ENCODE measurements at places on chromosomes 3 and 15. TPM values are rescaled to one million over a fixed set of nuclear protein-coding genes. Genes with fewer than 3 reads are reported as not detected.

PRSS50 gene
- total RNA-seq = 0.05 TPM

CCDC39 gene
- 0.05 TPM for total RNA-seq

SLC27A2 gene
- 1.3 TPM for total RNA-seq

LTF gene
- 44.2 TPM for total RNA-seq

TSPAN3 gene
- 108 TPM for total RNA-seq

CDAN1 gene
- total RNA-seq = 8.1 TPM

All from thymus (tissue), 14 donors.